ENCODE measurements at places on chromosomes 3 and 15. TPM values are rescaled to one million over a fixed set of nuclear protein-coding genes. Genes with fewer than 3 reads are reported as not detected.

PLA1A gene
- polyA plus RNA-seq, result 8.4 TPM

HDGFL3 gene
- polyA plus RNA-seq, result 77.1 TPM

INAFM2 gene
- 17.6 TPM for polyA plus RNA-seq

GRCh38 chr3:186890911-186891310, 39.4 kb upstream of the ST6GAL1 start:
- no peak for DNase-seq

- DNase-seq, result no peak
Observed at GRCh38 chr3:149340310-149340933, 7.0 kb upstream of the TM4SF18 start.

DNA sequence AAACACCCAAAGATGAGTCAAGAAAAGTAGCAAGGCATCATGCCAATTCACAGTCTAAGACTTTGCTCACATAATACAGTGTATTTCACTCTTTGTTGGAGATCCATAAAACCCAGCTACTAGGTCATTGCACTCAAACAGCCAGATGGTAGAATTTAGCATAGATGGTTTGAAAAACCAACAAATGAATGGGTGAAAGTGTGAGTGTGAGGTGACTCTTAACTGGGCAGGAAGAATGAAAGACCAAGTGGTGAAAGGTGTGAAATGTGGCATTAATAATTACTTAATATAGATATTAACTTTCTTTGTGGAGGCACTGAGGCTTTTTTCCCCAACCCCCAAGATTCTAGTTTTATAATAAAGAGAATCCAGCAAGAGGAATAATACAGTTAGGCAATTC, 159.5 kb downstream of the SQOR start:
- DNase-seq, result no peak

DNA sequence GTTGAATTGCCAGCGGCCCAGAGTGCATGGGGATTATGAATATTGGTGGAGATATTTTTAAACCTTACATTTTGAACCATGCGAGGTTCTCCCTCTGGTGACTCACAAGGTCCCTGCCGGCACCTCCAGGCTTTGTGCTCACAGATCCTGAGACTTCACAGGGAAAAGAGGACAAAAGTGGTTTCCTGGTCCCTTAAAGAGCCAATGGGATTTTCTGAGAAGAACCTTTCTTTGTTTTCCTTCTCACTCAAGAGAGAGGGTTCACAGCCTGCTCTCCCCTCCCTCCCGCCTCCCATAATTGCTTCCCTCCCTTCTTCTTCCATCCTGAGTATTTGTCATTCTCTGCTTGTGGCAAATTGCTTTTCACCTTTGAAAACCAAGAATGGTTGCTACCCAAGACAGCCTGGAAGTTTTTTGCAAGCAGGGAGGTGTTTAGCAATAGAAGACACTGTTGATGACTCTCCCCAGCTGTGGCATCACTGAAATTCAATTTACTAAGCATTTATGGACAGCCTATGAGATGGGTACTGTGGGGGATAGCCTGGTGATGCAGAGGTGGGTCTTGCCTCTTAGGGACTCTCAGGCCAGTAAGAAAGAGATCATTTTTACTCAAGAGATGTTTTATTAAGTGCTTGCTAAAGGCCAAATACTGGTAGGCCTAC, 76.6 kb downstream of the CPN2 start:
- no peak for DNase-seq

DNA sequence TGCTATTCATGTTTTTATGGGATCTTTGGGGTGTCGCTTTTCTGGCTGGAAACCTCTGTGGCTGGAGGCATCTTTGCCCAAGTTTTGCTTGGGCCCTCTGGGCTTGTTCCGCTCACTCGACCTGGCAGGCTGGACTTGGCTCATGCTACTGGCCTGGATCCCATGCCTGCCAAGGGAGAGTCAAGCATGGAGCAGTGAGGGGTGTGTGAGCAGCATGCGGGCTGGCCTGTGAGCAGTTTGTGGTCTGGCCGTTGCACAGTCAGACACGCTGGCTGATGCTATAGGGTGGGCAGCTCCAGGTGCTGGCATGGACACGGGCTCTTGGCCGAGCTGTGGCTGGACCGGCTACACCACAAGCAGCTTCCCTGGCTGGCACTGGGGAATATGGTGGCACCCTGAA, 491.1 kb downstream of the AGBL1 start:
- DNase-seq, result no peak

DNA sequence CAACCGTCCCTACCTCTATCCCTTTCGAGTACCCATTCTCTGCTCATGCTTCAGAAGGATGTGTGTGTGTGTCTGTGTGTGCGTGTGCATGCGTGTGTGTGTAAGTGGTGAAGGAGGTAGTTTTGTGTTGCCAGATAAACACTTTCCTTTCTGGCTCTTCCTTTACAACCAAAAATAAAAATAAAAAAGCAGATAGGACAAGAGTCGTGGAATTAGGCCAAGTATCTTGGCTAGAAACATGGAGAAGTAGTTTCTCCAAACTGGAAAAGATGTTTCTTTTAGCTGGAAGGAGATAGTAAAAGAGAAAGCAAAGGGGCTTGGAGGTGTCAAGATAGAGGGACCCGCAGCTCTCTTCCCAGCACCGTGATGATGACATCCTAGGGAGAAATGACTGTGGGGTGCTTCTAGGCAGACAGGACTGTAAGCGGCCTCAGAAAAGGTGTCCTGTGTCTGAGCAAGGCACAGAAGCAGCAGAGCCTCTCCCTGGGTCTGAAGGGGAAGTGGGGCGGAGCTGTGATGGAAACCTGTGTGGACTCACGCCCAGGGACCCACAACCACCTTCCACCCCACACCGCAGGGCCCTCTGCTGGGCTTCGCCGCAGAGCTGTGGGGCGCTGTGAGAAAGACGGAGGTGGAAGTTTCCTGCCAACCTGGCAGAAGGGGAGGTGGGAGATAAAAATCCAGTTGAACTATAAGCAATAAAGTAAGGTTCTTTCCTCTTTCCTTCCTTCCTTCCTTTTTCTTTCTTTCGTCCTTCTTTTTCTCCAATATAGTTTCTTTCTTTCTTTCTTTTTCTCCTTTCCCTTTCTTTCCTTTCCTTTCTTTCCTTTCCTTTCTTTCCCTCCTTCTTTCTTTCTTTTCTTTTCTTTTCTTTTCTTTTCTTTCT, 35.3 kb downstream of the MUC20 start:
- DNase-seq, result no peak

GRCh38 chr3:74562558-74563269, 51.7 kb downstream of the CNTN3 start:
- DNase-seq, result no peak

DNA sequence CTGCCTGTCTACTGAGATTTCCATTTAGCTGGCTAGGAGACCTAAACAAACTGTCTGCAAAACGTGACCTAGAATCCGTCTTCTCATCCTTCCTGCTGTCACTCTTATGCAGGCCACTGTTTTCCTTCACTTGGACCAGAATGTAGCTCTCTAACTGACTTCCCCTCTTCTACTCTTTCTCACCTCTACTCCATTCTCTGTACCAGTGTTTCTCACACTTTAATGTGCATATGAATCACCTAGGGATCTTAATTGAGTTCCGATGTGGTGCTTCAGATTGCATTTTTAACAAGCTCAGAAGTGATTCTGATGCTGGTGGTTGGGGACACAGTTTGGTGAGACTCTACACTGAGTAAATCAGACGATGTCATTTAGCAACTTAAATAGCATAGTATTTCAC, 1.6 kb upstream of the GBE1 start:
- DNase-seq, result no peak

DNA sequence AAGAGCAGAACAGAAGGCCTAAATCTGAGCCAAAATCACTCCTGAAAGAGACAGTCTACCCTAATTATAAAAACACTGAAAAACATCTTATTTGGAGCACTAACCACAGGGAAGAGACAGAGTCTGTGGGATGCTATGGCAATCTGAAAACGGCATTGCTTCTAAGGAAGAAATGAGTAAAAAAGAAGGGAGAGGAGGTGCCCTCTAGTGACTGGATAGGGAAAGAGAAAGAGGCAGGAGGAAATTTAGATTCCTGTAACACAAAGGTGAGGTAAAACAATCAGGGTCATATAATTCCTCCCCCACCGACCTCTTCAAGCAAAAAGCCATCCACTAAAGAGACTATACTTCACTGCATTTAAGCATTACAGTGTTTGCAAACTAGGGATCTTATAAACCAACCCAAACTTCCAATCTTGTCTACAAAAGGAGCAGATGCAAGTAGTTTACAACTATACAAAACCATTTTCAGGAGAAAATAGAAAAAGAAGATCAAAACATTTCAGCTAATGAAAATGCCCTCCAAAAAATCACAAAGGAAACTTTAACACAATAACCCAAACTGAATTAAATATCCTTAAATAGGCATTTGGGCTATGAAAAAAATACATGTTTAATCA, 32.6 kb downstream of the HACD2 start:
- no peak for DNase-seq

DNA sequence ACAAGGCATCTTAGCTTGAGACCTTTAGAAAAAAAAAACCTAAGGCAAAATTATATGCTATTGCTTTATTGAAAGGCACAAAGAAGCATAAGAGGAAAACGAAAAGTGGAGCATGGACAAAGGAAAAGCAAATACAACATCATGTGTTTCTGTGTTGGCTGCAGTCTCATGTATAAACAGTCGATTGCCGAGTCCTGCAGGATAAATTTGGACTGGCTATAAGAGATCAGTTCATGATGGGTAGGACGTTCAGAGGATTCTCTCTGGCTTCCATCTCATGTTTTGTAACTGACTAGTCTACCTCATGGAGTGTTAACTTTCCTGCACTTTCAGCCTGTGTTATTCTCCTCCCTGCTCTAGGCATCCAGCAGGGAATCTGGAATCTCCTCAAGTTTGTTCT, 21.9 kb upstream of the CCDC50 start:
- no peak for DNase-seq

Measured in renal pelvis (tissue), 12 donors.